ENCODE measurements at places on chromosomes 2 and 18. TPM values are rescaled to one million over a fixed set of nuclear protein-coding genes. Genes with fewer than 3 reads are reported as not detected.
A peak's percentile ranks its signal among the peaks of the same experiment; 100 is the strongest.

Gene XIRP2
- total RNA-seq, result not detected

- DNase-seq, result no peak
Measured at GRCh38 chr2:152718909-152719645, 657 bp downstream of the ARL6IP6 start.

GRCh38 chr2:235148201-235149170 lies 196.7 kb downstream of the SH3BP4 start:
- DNase-seq, result no peak

DNA sequence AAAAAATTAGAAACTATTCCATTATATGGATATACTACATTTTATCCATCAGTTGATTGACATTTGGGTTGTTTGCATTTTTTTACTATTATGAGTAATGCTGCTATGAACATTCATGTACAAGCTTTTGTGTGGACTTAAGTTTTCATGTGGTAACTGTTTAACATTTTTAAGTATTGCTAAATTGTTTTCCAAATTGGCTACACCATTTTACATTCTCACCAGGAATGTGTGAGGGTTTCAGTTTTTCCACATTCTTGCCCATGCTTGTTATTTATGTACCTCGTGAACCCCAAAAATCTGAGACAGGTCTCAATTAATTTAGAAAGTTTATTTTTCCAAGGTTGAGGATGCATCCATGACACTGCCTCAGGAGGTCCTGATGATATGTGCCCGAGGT lies 3.1 kb upstream of the TXNL4A start:
- DNase-seq, result no peak

- peak; percentile 12 for DNase-seq
Measured at GRCh38 chr2:46843316-46843715, 72.3 kb downstream of the MCFD2 start.

- no peak for DNase-seq
Measured at GRCh38 chr2:178589335-178589734, 109.1 kb downstream of the PLEKHA3 start.

- no peak for DNase-seq
Measured at GRCh38 chr2:149928011-149928410, 340.4 kb upstream of the MMADHC start.

DNA sequence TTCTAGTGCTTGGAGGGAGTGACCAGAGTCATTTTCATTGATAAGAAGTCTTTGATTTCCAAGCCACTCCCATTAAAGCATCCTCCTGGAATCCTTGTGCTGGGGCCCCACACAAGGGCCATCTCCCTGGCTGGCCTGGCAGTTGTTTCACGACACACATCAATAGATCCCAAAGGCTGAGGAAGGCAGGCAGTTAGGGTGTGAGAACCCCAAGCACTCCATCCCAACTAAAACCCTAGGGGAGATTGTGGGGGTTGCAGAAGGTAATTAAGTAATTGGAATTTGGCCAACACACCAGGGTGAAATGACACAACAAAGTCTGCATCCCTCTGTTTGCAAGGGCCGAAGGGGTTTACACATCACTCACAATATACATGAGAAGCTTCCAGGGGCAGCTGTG lies 578.1 kb upstream of the SYT4 start:
- DNase-seq, result no peak

Gene UGT1A9
- total RNA-seq, result not detected

Gene FOXD4L1
- not detected for total RNA-seq

DNA sequence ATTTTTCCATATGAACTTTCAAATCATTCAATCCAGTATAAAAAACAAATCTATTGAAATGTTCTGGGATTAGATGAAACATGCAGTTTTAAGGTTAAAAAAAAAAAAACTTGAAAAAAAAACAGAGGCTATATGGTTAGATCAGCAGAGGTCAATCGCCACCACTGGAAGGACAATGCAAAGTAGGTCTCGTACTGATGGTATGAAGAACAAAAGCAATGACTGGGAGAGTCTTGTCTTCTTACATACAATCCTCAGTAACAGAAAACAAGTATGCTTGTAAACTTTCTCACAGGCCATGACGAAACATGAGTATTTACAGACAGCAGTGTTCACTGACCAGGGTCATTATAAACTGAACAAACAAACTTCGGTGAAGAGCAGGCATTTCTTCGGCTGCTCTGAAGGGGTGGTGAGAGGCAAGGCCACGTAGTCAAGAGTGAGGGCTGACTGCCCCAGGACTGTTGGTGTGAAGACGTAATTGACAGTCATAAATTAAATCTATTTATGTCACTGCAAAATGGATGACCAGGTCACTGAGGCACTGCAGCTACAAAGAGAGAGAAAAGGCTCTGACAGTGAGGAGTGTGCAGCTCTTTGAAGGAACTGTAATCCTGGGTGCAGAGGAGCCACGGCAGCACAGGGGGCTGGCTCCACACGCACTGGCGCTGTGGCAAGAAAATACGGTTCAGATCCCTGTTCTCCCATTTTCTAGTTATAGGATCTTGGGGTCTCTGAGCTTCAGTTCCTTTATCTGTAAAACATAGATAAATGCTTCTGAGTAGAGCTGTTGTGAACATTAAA lies 60.0 kb downstream of the NXPH2 start:
- no peak for DNase-seq

DNA sequence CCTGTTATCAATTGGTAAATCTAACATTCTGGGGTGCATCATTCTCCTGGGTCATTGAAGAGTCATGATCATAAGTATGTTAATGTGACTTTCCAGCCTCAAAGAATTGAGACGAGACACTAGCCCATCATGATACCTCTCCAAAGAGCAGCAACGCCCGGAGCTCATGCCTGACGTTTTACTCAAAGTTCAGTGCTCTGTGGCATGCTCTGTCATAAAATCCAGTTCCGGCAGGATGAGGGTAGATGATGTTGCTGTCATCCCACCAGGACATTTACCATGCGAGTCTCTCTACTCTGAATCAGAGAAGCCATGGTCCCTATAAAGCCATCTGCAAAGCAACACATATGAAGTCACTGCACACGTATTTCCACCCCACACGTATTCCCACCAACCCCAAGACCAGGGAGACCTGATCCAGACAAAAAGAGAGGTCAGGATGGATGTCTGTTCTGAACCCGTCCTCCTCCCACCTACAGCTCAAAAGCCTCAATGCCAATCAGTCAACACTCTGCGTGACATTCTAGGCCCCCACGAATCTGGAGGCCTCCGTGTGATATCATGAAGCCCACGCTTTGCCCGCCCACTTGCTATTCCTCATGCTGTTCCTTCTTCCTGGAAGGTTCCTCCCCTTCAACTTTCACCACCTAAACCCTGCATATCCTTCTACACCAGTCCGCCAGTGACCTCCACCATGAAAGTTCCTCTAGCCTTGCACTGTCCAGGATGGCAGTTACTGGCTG lies 85.8 kb downstream of the DNMT3A start:
- no peak for DNase-seq

GRCh38 chr18:75409806-75410205 lies 17.7 kb downstream of the SMIM21 start:
- no peak for DNase-seq
